ENCODE measurements at places on chromosomes 5 and 9.

DNA sequence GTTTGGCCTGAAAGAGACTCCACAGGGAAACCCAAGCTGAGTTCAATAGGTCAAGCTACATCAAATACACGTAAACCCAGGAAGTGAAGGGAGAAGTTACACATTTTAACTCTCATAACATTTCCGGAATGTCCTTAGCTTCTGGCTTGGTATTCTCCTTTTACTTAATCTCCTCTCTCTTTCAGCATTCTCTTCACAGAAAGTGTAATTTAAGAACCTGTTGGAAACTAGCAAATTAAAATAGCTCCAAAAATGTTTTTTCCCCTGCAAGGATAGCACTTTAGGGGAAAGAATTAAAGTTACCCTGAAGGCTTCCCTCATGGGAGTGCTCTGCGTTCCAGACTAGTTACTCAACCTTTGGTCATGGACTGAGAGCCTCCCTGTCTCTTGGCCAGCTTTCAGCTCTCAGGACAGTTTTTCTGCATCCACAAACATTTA is 292.7 kb upstream of the TARS1 start:
- no peak overlapping the region for H3K27ac ChIP-seq
- no peak overlapping the region for H3K4me3 ChIP-seq
- H3K27me3 ChIP-seq, result no peaks in the 10 kb centered on the region
- DNase-seq, result no peak
- H3K4me1 ChIP-seq, result no peaks in the 10 kb centered on the region

DNA sequence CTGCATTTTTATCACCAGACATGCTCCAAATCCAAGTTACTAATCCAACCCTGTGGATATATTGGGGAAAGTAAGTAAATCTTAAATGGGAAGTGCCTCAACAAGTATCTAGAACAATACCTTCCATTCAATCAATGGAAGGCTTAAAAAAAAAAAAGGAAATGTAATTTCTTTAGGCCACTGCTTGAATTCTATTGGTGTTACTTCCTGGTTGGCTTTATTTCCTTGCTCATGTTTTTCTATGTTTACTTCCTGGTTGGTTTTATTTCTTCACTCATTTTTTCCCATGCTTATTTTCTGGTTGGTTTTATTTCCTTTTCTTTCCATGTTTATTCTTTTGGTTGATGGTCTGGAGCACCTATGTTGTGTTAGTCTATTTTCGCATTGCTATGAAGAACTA is 363.9 kb downstream of the KDM4C start:
- no peak overlapping the region for H3K27ac ChIP-seq
- no peak overlapping the region for H3K4me3 ChIP-seq
- no peaks in the 10 kb centered on the region for H3K27me3 ChIP-seq
- H3K4me1 ChIP-seq, result no peaks in the 10 kb centered on the region

DNA sequence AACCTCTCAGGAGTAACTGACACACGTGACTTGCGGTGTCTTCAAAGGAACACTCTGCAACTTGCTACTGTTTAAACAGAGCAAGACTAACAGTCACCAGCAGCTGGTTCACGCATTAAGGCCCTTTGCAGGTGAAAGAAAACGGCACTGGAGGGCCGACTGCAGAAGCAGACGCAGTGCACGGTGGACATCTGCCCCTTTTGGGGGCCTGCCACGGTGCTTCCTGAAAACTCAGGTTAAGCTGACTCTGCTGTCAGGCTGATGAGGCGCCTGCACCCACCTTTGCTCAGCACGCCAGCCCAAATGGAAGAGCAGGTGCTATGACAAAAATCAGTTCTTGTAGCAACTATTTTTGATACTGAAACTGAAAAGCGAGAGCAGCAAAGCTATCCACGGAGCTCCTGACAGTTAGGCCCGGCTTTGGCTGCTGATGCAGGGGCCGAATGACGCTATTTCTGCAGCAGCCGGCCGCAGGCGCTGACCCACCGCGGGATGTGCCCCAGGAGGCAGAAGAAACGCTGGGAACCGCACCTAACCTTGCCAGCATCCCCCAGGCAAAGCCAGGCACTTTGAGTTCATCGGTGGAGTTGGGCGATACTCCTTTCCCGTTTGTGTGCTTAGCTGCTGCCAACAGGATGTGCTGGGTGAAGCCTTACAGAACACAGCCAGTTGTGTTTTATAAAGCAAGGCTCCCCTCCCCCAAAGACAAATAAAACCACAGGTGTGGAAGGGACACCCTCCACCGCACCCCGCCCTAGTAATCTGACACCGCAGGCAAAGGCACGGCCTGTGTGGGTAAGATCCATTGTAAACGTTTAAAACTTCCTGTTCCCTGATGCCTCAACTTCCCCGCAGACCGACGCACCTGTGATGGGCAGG is 21.1 kb upstream of the TERT start:
- DNase-seq, result no peak
- no peaks in the 10 kb centered on the region for H3K4me1 ChIP-seq
- no peak overlapping the region for H3K4me3 ChIP-seq

DNA sequence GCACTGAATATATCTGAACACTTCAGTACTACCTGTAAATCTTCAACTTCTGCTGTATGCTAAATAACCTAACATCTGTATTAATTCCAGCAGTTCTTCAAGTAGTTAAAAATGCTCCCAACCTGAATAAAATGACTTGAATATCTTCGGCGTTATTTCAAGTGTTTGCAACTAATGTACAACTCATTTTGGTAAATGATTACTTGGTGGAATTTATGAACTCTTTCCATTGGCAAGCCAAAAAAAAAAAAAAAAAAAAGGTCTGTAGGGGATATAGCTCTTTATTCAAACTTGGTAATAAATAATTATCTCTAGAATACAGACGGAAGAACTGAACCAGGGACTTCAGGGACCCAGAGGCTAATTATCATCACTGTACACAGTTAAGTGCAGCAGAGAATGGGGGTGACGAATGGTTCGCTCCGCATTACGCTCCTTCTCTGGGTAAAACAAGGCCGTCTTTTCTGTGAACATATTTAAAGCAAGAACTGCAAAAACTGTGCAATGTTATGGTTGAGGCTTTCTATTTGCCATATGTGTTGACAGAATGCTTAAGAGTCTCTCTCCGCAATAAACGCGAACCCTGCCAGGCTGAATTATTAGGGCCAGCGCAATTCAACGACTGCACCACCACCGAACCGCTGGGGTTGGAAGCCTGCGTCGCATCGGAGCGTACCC is 1.9 kb upstream of the ERBIN start:
- peaks cover 18% of the 10 kb centered on the region for H3K4me1 ChIP-seq
- peak overlapping the region; percentile 62 for H3K4me3 ChIP-seq

DNA sequence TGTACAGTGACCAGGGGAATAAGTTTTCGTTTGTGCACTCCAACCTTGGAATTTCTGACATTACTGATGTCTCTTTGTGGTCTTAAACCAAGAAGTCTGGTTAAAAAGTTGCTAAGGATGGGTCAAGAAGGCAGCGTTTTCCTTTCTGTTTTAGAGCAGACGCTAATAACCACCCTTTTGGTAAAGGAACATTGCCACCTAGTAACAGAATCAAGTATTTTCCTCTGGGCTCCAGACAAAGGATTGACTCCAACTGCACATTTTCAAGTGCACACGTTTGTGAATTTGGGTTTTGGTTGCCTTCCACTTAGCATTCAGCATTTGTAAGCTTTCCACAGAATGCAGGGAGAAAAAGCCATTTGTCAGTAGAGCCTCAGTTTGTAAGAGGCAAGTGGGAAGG is 22.2 kb upstream of the CEP78 start:
- H3K36me3 ChIP-seq, result no peaks in the 10 kb centered on the region
- no peak overlapping the region for H3K27ac ChIP-seq
- peaks cover 2% of the 10 kb centered on the region for H3K4me1 ChIP-seq
- no peaks in the 10 kb centered on the region for H3K27me3 ChIP-seq

DNA sequence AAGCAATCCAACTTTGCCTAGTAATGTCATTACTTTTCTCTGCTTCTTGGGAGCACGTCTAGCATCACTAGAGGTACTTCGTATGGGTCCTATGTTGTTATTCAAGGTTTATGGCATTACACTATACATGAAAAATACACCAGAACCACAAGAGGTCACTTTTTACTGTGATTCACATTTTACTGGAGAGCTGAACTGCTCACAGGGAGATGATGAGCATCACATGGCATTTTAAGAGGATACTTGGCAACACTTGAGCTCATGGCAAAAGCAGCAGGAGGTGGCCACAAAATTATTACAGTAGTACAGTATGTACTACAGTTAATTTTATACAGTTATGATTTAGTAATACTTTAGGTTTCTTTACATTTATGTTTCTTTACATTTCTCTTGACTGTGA is 223.4 kb downstream of the PARP8 start:
- no peak for DNase-seq
- H3K4me1 ChIP-seq, result no peaks in the 10 kb centered on the region
- no peak overlapping the region for H3K27ac ChIP-seq
- no peaks in the 10 kb centered on the region for H3K27me3 ChIP-seq

DNA sequence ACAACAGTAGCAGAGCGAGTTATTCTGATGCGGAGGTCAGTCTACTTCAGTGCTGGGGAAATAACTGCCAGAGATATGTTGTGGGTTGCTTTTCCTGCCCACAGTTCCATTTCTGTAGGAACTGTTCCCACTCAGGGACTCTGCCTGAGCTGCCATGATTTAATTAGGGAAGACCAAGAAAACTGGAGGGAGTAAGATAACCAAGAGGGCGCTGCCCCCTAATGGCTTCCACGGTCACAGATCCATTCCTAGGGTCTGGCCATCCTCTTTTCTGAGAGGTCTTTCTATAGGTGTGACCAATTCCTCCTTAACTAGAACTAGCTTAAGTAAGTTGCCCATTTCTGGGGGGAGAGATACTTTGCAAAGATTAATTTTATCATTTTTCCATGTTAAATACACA is 125.9 kb downstream of the APBA1 start:
- peak; percentile 60 for DNase-seq
- H3K27me3 ChIP-seq, result peaks cover 4% of the 10 kb centered on the region
- no peak overlapping the region for H3K4me3 ChIP-seq

DNA sequence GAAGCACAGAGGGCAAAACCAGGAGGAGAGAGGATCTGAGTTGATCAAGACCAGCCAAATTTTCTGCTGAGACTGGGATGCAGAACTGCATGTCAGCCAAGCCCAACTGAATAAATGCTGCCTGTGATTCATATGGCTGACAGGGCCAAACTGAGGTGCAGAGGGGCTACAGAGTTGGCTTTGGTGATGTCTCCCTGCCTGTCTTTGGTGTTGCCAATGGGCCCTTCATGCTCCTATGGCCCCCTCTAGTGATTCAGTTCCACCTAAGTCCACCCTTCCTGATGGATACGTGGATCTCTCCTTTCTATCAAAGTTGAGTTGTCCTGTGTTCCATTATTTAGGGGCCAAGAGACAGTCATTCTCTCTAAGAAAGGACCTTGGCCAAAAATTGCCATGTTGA is 163.6 kb upstream of the TLE4 start:
- no peaks in the 10 kb centered on the region for H3K27me3 ChIP-seq
- H3K36me3 ChIP-seq, result no peaks in the 10 kb centered on the region
- no peaks in the 10 kb centered on the region for H3K4me1 ChIP-seq
- DNase-seq, result no peak

DNA sequence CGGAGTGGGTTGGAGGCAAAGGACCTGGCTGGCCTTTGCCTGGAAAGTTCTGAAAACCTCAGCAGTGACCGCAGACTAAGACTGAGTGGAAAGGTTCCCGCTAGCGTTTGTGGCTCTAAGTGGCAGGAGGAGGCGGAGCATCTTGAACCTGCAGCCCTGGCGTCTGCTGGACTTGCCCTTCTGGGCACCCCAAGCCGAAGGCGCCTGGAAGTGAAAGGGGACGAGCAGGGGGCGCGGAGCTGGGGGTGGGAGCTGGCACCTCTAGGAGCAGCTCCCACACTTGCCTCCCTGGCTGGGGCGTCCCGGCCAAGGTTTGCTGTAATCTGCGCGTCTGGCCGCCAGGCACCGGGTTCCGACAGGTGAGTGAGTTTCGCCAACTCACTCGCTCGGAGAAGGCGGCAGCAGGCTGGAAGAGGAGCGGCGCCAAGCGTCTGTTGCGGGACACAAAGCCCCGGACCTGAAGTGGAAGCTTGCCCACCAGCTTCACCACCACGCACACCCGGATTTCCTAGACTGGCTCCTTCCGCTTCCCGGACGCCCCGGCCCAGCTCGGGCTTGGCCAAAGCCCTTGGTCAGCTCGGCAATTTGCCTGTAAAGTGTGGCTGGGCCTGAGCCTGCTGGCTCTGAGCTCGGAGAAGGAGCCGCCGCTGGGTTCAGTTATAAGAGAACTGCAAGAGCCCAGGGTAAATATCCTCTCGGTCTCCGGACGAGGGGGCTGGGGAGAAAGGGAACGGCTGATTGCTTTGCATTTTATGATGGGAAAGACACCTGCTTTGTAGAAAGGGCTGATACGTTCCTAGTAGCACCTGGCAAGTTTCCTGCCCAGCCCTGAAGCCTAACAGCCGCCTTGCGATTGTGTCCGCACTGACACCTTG is at the start of gene GNA14:
Gene GNA14 (minus strand): TSS at position 89 of the 875 bp plus-strand sequence. CDS start 529 bp downstream, outside the sequence.
- peaks cover 18% of the 10 kb centered on the region for H3K4me1 ChIP-seq
- DNase-seq, result peak; percentile 51
- H3K36me3 ChIP-seq, result no peaks in the 10 kb centered on the region
- peak within 1 kb of the TSS; percentile 54 for H3K4me3 ChIP-seq
- H3K27me3 ChIP-seq, result peaks cover 6% of the 10 kb centered on the region

DNA sequence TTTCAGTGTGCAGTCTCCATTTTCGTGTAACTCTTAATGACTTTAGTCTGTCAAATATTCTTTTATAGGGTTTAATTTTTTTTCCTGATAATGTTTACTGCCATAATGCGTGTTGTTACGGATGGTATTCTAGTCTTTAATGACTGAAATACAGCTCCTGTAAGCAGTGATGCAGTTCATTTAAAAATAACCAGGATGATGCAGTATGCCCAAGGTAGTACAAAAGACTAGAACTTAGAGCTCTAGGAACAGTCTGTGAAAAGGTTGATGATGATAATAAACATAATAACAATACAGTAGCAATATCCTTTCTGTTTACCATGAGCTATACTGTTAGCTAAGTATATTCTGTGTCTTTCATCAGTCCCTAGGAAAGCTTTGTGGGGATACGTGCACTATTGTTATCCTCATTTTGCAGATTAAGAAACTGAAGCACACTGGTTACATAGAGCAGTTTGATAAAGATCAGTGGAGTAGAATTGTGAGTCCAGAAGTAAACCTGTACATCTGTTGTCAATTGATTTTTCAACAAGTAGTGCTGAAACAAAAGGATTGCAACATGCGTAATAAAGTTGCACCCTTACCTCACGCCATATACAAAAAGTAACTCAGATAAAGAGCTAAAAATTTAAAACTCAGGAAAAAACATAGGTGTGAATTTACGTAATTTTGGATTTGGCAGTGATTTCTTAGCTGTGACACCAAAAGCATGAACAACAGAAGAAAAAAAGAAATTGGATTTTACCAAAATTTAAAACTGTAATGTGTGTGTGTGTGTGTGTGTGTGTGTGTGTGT is 64.5 kb downstream of the MTREX start:
- no peaks in the 10 kb centered on the region for H3K27me3 ChIP-seq
- H3K4me3 ChIP-seq, result no peak overlapping the region
- H3K4me1 ChIP-seq, result no peaks in the 10 kb centered on the region
- no peak for DNase-seq
- no peak overlapping the region for H3K27ac ChIP-seq
- peaks cover 6% of the 10 kb centered on the region for H3K36me3 ChIP-seq
